Right hindlimb (tissue), 1 donor: ENCODE measurements at places on chromosomes 4 and X.

DNA sequence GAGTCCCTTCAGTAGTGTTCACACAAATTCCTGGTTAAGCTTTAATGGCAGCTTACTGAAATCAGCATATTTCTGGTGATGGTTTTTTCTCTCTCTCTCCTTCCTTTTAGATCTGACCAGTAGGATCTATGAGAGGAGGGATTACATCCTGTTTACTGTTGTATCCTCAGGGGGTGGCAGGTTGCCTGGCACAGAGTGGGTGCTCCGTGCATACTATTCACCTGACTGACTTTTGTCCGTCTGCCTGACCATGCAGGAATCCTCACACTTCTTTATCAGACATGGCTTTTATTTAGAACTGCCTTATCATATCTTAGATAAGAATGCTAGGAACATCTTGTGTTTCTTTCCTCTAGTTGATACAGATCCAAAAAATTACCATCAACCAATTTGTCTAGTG is 29.6 kb downstream of the MCUB start:
- DNase-seq: no peak

DNA sequence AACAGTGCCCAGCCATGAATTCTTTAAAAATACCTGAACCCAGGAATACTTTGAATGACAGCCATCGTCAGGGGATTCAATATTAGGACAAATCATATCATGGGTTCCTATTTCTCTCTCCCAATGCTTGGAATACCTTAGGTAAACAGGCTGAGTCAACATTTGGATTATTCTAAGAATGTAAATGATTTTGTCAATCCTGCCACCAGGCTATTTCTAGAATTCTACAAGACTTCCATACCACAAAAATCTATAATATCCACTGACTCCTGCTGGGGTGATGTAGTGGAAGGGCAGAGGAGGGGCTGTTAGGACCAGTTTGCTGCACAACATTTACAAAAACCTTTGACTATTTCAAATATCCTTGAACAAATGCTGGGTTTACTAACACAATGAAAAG is 65.2 kb downstream of the IGFBP7 start:
- DNase-seq: no peak

- no peak for DNase-seq
These were observed 27.1 kb downstream of the PDLIM3 start for GRCh38 chr4:185508181-185508580.

DNA sequence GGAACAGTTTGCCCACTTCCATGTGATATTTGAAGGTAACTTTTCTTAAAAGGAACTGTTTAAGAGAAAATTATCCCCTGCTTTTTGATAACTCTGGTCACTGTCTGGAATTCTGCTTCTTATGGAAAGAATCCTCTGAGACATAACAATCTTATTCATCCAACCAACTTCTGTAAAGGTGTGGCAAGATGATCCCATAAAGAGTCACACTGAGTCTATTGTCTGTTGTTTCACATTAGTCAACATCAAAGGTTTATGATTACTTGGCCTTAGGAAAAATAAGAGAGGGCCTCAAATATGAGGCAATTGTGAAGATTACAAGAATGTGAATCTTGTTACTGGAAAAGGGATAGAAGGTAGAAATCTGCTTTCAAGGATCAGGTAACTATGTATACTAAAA is 88.0 kb upstream of the MAGEB18 start:
- no peak for DNase-seq

DNA sequence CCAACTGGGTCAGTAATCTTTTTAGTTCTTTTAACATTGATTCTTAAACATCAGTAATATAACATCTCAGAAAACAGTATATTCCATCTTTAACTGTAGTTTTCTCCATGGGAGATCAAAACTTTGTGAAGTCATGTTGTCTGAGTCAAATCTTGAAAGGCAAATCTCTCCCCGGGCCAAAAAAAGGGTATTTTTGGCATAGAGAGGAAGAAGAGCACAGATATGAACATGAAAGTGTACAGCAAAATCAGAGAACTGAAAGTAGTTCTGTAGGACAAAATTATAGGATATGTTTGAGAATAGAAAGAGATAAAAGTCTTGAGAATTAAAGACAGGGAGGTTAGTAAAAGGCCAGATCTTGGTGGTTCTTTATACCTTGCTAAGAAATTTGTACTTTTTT is 176.4 kb upstream of the GYPA start:
- DNase-seq: no peak

DNA sequence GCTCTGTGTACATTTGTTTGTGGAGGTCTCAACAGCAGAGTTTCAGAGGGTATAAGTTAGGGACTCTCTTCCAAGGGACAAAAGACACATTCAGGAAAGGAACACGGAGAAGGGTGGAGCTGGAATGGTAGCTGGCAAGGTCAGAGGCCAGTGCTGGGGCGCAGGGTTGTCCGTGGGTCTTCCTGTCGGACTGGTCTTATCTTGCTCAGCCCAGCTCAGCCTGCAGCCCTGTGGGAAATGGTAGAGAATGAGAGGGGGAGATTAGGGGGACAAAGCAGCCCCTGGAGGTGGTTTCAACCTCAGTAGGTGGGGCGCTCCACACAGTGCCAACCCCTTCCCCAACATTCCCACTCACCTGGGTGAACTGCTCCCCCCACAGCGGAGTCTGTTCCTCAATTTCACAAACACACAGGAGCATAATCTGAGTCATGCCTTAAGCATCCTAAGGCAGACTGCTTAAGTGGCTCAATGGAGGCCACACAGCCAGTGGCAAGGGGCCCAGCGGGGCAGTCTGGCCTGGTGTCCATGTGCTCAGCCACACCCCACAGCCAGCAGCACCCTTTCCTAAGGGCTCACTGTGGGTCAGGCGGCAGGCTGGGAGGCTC is 6.9 kb upstream of the HDAC6 start:
- no peak for DNase-seq

- DNase-seq: no peak
These were observed 6.4 kb downstream of the ZCCHC18 start for GRCh38 chrX:104118765-104119164.

GRCh38 chr4:85005865-85006377 is 39.4 kb upstream of the WDFY3 start:
- no peak for DNase-seq

DNA sequence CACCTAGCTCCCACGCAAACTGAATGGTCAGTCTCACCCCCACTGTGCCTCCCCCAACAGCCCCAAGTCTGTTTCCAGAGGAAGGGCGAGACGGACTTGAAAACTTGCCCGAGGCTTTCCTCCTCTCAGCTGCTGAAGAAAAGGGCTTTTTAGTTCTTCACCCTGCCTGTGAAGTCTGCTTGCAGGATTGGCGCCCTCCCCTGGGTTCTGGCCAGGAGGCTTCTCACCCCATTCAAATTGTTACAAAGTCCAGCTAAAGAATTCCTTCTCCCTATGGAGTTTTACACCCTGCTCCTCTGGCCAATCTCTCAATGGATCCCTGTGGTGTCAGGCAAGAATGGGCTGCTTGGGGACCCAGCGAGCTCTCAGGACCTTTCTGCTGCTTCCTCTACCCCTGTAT is 241.0 kb downstream of the AFF2 start:
- no peak for DNase-seq

GRCh38 chrX:16042980-16043379 is 80.4 kb upstream of the GRPR start:
- DNase-seq: no peak

DNA sequence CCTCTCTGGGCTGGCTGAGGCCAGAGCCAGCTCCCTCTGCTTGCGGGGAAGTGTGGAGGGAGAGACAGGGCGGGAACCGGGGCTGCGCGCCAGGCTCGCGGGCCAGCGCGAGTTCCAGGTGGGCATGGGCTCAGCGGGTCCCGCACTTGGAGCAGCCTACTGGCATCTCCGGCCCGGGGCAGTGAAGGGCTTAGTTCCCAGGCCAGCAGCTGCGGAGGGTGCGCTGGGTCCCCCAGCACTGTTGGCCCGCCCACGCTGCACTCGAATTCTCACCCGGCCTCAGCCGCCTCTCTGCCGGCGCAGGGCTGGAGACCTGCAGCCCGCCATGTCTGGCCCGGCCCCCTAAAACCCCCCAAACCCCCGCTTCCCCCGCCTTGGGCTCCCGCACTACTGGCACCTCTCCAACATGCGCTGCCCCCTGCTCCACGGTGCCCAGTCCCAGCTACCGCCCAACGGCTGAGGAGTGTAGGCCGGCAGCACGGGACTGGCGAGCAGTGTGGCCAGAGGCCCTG is 33.8 kb upstream of the FAT4 start:
- no peak for DNase-seq

DNA sequence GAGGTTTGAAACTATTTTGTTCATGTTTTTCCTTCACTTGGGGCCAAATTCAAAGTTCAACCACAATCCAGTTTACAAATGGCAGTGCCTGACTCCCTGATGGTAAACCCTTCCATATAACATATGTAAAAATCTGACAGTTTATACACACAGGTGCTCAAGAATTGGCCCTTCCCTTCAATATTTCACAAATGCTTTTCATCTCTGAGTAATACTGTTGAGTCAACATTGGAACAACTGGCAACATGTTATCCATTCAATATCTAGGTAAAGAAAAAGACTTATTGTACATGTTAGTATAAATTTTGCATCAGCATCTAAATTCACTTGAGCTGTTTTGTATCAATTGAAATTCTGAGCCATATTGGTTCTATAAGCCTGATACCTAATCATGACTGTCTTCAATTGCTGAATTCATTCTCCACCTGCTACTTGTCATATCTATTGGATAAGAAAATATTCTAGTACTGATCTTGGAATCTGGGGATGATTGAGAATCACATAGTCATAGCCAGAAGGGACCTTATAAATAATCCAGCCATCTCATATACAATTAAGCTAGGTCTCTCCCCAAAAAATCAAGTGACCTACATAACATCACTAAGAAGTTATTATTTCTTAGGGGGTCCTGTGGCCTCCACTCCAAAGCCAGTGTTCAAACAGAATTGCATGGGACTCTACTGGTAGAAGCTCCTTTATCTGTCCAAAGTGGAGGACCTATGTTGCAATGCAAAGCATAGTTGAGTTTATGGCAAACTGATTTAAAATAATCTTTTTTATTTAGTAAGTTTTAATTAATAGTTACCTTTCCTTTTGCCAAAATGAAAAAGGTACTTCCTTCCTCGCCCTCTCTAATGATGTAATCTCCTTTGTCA is 61.9 kb downstream of the PRKG2 start:
- no peak for DNase-seq

DNA sequence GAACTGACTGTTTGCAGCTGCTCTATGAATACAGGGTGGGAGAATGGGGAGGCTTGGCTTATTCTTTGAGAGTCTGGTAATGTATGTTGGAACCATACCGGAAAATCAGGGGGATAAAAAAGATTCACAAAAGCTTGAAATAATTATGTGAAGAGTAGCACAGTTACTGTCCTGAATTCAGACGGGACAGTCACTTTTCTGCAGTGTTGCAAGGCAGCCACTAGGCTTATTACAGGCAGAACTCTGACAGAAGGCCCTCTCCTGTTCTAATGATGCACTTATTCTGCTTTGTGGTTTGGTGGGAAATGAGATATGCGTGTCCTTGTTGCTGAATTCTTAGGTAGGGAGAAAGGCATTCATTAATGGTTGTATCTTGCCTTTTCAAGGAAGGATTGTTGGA is 37.2 kb downstream of the GUCY1B1 start:
- no peak for DNase-seq
